GM18507 (cell line): ENCODE measurements at places on chromosomes 2 and 18.

DNA sequence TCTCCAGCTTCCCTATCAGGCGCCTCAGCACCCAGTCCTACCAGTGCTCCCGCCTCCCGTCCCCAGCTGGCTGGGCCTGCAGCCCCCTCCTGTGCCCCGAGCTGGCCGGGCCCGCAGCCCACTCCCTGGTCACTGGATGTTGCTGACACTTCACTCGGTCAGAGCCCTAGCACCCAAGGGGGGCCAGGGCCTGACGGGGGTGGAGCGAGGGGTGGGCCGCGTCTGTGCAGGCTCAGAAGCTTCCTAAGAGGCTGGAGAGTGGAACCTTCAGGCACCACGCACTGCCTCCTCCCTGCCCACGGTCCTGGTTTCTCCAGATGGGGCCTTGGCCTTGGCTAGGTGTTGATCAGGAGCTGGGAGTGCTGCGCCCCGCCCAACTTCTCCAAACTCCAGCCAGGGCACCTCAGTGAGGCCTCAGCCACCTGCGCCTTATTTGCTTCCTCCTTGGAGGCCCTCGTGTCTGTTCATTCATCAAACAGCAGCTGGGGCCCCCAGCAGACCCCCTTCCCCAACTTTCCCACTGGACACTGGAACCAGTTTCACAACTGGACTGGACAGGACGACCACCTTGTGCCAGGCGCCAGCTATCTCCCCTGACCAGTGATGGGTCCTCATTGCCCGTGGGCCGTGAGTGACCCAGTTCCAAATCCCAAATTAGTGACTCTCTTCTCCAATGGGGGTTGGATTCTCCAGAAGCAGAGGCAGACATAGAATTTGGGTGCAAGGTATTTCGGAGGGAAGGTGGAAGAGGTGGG lies 16.7 kb downstream of the CAPN10 start:
- no peak for DNase-seq

GRCh38 chr18:35991696-35992095 lies 19.2 kb downstream of the RMP24 start:
- DNase-seq = no peak

GRCh38 chr2:127622561-127623387 lies 23.2 kb upstream of the GPR17 start:
- no peak for DNase-seq

DNA sequence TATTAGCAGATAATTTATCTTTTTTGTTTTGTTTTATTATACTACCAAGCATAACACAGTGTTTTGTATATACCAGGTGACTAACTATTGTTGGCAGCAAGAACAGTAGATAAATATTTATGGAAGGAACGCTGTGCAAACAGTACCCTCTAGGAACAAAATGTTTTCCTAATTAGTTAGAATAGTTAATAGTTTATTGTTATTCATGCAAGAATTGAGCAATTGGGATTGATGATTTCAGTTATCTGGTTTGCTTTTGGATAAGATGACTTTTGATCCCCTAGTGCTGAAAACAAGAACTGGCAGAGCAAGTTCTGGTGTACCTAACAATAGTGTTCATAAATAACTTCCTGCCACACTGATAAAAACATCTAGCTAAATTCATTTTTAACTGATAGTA lies 323.3 kb downstream of the TGIF1 start:
- DNase-seq = no peak

- no peak for DNase-seq
These were observed 51.0 kb downstream of the WDR33 start for GRCh38 chr2:127759931-127760330.

DNA sequence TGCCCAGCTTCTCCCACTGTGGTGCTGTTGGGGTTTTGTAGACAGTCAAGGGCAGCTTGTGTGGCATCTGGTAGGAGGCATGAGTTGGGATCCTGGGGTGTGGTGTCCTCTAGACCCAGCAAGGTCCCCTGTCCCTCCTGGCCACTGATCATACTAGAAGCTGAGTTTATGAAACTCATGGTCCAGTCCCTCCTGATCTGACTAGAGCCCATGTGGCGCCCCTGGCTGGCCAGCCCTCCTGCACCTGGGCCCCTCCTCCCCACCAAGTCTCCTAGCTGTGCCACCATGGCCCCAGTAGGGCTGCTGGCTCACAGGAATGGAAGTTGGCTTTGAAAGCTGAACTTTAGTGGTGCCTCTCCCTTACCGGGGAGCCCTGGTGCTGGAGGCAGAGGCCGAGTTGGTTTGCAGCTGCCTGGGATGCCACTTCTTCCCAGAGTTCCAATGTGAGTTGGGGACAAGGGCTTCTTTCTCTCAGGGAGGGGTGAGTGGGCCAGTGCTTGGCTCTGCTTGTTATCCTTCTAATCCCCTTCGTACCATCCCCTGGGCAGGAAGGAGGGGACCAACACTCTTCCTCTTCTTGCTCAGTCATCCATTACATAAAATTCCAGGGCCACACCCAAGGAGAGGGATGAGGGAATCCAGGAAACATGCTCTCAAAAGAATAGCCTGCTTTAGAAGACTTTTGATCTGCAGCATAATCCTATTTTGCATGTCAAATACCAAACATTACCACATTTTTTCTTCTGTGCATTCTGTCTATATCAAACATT lies 37.5 kb upstream of the HAAO start:
- no peak for DNase-seq

GRCh38 chr2:63310614-63311013 lies 260.0 kb downstream of the OTX1 start:
- no peak for DNase-seq

- peak; percentile 57 for DNase-seq
These were observed 26.5 kb upstream of the KCNS3 start for GRCh38 chr2:17851731-17852585.

- no peak for DNase-seq
These were observed 604 bp upstream of the STK11IP start for GRCh38 chr2:219596954-219597551.
